Type B pancreatic cell (in vitro differentiated cells): ENCODE measurements at places on chromosomes 7 and 10. TPM values are rescaled to one million over a fixed set of nuclear protein-coding genes. Genes with fewer than 3 reads are reported as not detected.

DNA sequence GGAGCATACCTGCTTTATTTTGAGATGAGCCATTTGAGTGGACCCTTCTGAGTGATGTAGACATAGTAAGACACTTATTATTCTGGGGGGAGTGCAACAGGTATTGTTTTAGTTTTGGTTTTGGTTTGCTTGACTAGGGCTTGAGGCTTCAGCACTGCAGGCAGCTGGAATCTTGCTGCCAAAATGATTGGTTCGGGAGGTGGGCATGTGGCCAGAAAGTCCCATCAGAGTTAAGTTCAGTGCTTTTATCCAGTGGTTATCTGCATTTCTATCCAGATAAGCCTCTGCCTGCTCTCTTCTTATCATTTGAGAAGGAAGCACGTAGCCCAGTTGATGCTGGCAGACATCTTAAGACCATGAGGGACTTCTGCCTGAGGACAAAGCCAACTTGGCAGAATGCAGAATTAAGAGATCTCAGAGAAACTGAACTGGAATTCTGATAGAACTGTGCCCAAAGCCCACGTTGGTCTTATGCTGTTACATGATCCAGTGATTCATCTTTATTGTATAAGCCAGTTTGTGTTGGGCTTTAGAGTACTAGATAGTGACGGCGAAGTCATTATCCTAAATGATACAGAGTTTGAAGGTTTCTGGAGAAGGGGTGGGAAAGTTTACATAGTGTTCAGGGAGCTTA lies 9.6 kb upstream of the JAZF1 start:
- H3K36me3 ChIP-seq, result no peaks in the 10 kb centered on the region
- DNase-seq, result no peak
- H3K4me1 ChIP-seq, result no peaks in the 10 kb centered on the region
- H3K27ac ChIP-seq, result no peak overlapping the region

Gene RBP3
- total RNA-seq, result not detected in 2 replicates

DNA sequence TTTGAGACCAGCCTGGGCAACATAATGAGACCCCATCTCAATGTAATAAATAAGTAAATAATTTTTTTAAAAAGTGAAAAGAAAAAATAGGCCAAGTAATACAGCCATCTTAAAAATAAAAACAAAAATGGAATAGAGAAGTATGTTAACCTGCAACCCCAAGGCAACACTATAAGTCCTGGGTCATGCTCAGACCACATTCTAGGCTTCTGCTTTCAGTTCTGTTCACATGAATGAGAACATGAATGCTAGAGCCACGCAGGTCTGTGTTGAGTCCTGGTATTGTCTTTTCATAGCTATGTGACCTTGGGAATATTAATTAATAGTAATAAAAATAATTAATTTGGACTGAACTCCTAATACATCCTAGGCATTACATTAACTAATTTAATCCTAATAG lies 284.0 kb downstream of the AUTS2 start:
- H3K4me1 ChIP-seq, result peaks cover 36% of the 10 kb centered on the region
- peaks cover 3% of the 10 kb centered on the region for H3K27me3 ChIP-seq
- no peak overlapping the region for H3K27ac ChIP-seq
- DNase-seq, result no peak
- H3K36me3 ChIP-seq, result peaks cover 5% of the 10 kb centered on the region
- no peak overlapping the region for H3K4me3 ChIP-seq

Gene SP8
- total RNA-seq, result 2.0 and 4.3 TPM in 2 replicates

DNA sequence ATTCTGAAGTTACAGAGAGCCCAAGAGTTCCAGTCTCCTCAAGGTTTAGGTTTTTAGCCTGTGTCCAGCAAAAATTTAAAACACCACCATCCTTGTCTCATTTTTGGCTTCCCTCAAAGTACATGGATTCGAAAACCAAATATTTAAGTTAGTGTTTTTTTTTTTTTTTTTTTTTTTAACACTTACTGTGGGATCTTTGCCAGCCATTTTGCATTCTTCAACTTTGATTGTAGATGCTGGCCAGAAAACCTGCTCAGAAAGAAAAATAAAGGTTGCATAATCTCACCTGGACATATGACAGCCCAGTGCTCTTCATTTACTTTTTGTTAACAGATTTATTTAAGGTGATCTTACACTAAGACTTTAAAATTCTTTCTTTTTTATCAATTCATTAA lies 91.6 kb downstream of the SEMA3C start:
- H3K4me1 ChIP-seq, result peaks cover 34% of the 10 kb centered on the region
- H3K4me3 ChIP-seq, result no peak overlapping the region
- H3K36me3 ChIP-seq, result peaks cover 15% of the 10 kb centered on the region
- H3K27ac ChIP-seq, result no peak overlapping the region

Gene STEAP1B
- total RNA-seq, result 2.0 TPM in 1 of 2 replicates, not detected in the other

Gene LRRTM3
- total RNA-seq, result 2.0 and 2.5 TPM in 2 replicates

DNA sequence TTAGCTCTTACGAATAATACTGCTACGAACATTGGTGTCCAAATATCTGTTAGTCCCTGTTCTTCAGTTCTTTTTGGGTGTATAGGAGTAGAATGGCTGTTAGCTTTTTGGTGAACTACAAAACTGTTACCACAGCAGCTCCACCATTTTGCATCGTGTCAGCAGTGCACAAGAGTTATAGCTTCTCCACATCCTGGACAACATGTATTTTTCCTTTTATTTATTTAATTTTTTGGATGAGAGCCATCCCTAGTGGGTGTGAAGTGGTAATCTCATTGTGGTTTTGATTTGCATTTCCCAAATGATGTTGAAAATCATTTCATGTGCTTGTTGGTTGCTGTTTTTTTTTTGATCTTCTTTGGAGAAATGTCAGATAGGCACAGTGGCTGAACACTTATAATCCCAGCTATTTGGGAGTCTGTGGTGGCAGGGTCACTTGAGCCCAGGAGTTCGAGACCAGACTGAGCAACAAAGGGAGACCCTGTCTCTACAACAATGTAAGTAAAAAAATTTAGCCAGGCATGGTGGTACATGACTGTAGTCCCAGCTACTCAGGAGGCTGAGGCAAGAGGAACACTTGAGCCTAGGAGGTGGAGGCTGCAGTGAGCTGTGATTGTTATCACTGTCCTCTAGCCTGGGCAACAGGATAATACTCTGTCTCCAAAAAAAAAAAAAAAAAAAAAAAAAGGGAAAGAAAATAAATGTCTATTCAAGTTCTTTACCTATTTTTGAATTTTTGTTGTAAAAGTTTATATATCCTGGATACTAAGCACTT lies 31.7 kb downstream of the TRIM24 start:
- peak overlapping the region; percentile 35 for H3K27ac ChIP-seq
- H3K4me1 ChIP-seq, result peaks cover 20% of the 10 kb centered on the region
- H3K36me3 ChIP-seq, result peaks cover 36% of the 10 kb centered on the region

- no peaks in the 10 kb centered on the region for H3K36me3 ChIP-seq
- H3K4me3 ChIP-seq, result no peak overlapping the region
- H3K4me1 ChIP-seq, result peaks cover 19% of the 10 kb centered on the region
- no peak for DNase-seq
- H3K27me3 ChIP-seq, result peaks cover 8% of the 10 kb centered on the region
These were observed 91.7 kb upstream of the PITRM1 start for GRCh38 chr10:3264161-3264761.

- no peak for DNase-seq
- H3K4me3 ChIP-seq, result no peak overlapping the region
- no peaks in the 10 kb centered on the region for H3K27me3 ChIP-seq
- no peaks in the 10 kb centered on the region for H3K36me3 ChIP-seq
- no peaks in the 10 kb centered on the region for H3K4me1 ChIP-seq
- no peak overlapping the region for H3K27ac ChIP-seq
These were observed 252.0 kb downstream of the TCF7L2 start for GRCh38 chr10:113202011-113202410.

GRCh38 chr10:27743012-27743876 lies 2.4 kb downstream of the MKX start:
- peaks cover 90% of the 10 kb centered on the region for H3K27me3 ChIP-seq
- H3K27ac ChIP-seq, result no peak overlapping the region
- H3K36me3 ChIP-seq, result peaks cover 4% of the 10 kb centered on the region
- DNase-seq, result peak; percentile 69

DNA sequence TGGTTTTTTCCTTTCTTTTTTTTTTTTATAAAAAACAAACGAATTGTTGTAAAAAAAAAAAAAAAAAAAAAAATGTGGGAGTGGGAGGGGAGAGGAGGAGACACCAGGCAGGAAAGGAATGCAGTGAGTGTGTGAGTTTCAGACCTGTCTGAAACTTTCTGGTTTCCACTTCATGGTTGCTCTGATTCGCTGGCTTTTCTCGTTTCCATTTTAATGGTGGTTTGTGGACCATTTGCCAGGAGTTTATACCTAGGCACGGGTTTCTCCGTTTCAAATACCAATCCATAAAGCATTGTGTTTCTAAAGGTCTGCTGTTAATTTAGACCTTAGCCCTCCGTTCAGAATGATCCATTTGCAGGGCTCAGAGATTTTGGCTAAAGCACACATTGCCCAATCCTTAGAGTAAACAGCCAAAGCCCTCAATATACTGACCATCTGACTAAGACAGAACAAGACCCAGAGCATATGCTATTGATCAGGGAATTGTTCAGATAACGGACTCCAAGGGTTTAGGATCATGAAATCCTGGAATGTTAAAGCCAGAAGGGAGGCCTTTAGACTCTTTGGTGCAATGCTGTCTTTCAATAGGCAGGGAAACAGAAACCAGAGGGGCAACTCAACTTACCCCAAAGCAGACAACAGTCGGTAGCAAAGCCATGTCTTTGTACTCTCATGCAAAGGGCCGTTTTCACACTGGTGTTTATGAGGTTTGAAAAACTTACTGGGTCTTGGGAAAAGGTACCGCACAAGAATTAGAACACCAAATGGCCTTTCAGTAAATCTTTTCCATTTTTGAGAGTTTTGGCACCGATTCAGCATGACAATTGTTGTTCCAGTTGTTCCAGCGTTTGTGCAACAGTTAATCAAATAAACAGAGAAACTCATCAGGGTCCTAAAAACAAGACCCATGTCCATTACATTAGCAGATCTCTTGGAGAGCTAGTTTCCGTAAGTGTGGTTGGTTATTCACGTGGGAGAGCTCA lies 94.3 kb upstream of the AGBL3 start:
- peaks cover 41% of the 10 kb centered on the region for H3K36me3 ChIP-seq

- H3K27ac ChIP-seq, result no peak overlapping the region
- DNase-seq, result no peak
- H3K36me3 ChIP-seq, result no peaks in the 10 kb centered on the region
- H3K4me3 ChIP-seq, result no peak overlapping the region
These were observed 84.1 kb upstream of the KMT2E start for GRCh38 chr7:104929921-104930320.

- H3K4me1 ChIP-seq, result peaks cover 9% of the 10 kb centered on the region
- no peak overlapping the region for H3K27ac ChIP-seq
- no peak overlapping the region for H3K4me3 ChIP-seq
- H3K27me3 ChIP-seq, result peaks cover 5% of the 10 kb centered on the region
These were observed 179.9 kb upstream of the CXCL12 start for GRCh38 chr10:44564790-44565189.

DNA sequence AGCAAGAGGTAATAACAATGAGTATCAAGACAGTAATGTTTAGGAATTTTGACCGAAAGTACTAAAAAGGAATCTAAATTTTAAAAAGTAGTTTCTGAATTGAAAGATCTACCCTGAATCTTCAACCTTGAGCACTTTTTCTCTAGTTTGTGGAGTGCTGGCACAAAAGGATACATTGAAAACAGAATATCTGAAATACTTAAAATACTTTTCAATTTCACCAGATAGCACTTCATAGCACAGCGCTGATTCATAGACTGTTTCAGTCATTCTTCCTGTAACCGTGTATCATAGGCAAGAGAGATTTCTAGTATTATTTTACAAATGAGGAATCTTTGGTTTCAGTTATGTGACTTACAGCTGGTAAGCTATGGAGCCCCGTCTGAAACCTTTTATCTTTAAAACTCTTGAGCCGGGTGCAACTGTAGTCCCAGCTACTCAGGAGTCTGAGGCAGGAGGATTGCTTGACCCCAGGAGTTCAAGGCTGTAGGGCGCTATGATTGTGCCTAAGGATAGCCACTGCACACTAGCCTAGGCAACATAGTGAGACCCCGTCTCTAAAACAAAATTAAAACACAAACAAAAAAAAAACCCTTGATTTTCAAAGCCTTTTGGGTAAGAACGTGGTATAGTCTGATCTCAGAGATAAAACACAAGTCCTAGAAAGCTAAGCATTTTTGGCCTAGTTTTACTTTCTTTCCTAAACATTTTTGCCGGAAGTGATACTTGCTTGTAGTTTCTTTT lies 35.1 kb downstream of the FHIP2A start:
- H3K27me3 ChIP-seq, result no peaks in the 10 kb centered on the region
- peaks cover 37% of the 10 kb centered on the region for H3K36me3 ChIP-seq
- no peak for DNase-seq
- H3K4me3 ChIP-seq, result no peak overlapping the region
- no peaks in the 10 kb centered on the region for H3K4me1 ChIP-seq
- H3K27ac ChIP-seq, result no peak overlapping the region

GRCh38 chr7:106067678-106068077 lies 44.4 kb downstream of the SYPL1 start:
- no peak overlapping the region for H3K4me3 ChIP-seq
- peaks cover 57% of the 10 kb centered on the region for H3K4me1 ChIP-seq
- peaks cover 3% of the 10 kb centered on the region for H3K27me3 ChIP-seq

DNA sequence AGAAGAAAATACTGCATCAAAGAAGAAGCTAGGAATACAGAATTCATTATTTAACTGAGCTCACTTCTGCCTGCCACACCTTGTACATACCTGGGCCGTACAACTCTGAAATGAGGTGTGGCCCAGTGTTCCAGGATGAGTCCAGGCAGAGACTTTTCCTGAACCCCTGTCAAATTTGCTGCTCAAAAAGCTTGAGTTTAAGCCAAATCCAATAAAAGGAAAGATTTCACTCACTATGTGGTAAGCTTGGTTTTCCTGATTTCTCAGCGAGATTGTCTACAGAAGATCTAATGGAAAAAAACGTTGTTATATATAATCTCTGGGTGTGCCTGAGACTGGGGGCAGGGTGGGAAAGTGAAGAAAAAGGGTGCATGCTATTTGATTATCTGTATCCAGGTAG lies 72.1 kb upstream of the EGFR start:
- no peaks in the 10 kb centered on the region for H3K27me3 ChIP-seq
- H3K4me3 ChIP-seq, result peak overlapping the region; percentile 75
- H3K27ac ChIP-seq, result peak overlapping the region; percentile 98
- DNase-seq, result no peak

- no peak for DNase-seq
- H3K27ac ChIP-seq, result no peak within 1 kb of the TSS
- H3K4me1 ChIP-seq, result peaks cover 15% of the 10 kb centered on the region
- H3K27me3 ChIP-seq, result peaks cover 19% of the 10 kb centered on the region
- no peaks in the 10 kb centered on the region for H3K36me3 ChIP-seq
- peak within 1 kb of the TSS; percentile 53 for H3K4me3 ChIP-seq
These were observed at the start of gene ENTPD1 for GRCh38 chr10:95756041-95756761. TSS of gene ENTPD1 (plus strand) at chr10:95756163. CDS start at chr10:95756240, 77 bp downstream.
